Upper lobe of left lung (tissue), 6 donors: ENCODE measurements at places on chromosomes 2 and 18. TPM values are rescaled to one million over a fixed set of nuclear protein-coding genes. Genes with fewer than 3 reads are reported as not detected.

DNA sequence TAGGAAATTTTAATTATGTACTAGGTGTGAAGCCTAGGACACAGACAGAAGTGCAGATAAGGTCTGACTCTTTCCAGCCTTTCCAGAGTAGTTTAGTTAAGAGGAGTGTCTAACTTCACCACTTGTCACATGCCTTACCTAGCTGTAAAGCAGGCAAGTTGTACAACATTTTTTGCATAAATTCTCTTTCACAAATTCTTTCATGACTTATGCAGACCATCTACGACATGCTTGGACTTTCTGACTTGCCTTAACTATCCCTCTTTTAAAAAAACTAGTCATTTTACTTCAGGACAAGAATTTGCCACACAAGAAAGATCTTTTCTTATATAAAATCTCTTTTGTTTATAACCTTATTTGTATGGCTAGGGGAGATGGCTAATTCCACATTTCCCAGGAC, 1273.6 kb upstream of the SLC39A10 start:
- DNase-seq, result no peak
- no peak overlapping the region for H3K27ac ChIP-seq
- no peaks in the 10 kb centered on the region for H3K4me1 ChIP-seq
- no peak overlapping the region for H3K4me3 ChIP-seq
- no peaks in the 10 kb centered on the region for H3K36me3 ChIP-seq

DNA sequence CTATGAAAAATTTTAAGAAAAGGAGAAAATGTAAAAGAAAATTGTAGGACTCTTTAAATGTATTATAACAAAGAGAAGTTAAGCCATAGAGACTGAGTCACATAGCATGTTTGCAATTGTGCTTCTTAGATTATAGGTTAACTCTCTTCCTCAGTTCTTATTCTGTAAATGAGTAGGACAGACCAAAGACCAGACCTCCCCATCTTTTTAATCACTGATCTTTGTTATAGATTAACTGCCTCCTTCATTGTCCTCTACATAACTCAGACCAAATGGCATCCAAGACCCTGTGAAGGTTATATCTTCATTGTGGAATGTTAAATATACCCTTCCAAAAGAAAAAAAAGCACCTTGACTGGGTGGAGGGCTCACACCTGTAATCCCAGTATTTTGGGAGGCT, 316.9 kb upstream of the LRRTM4 start:
- DNase-seq, result no peak
- no peaks in the 10 kb centered on the region for H3K36me3 ChIP-seq
- no peak overlapping the region for H3K27ac ChIP-seq
- H3K4me3 ChIP-seq, result no peak overlapping the region

ARHGAP25 gene
- total RNA-seq, result 36.1 TPM

MC4R gene
- not detected for total RNA-seq

DNA sequence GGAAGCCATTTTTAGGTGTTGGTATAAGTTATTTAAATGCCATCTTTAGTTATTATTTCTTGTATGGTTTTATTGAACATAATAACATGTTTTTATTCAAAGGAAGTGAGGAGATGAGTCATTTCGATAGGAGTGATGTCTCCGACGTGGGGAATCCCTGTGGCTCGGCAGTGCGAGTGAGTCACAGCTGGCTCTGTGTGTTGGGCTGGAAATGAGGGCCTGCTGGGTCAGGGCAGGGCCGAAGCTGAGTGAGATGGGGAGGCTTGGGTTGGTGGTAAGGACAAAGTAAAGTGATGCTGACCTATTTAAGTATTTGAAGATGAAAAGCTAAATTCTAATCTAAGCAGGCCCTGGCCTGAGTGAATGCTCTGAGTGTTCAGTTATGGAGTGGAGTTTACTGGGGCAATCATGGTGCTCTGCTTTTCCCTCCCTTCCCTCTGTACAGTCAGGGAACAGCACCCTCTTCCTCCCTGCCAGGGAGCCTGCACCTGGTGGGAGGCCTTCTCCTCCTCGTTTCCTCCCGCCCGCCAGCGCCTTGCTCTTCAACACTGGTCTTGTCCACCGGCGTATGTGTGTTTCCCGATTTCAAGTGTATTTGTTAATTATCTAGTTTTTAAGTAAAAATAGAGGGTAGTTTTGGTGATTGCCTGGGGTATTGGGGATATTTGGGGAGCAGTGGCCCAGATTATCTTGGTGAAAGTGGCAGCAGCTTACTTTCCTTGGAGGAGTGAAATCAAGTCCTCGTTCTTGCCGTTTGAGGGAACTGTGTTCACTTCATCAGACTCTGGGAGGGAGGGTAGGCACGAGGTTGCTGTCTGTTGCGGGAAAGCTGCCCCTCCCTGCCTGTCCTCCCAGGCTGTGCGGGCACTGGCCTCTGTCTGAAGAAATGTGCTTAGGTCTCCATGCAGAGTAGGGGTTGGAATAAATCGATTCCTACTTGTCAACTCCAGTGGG, 157.0 kb downstream of the LDLRAD4 start:
- H3K27ac ChIP-seq, result no peak overlapping the region
- H3K4me3 ChIP-seq, result no peak overlapping the region
- DNase-seq, result peak; percentile 63
- peaks cover 12% of the 10 kb centered on the region for H3K4me1 ChIP-seq
- no peaks in the 10 kb centered on the region for H3K36me3 ChIP-seq

- no peaks in the 10 kb centered on the region for H3K27me3 ChIP-seq
- no peak for DNase-seq
- H3K27ac ChIP-seq, result no peak overlapping the region
- H3K4me1 ChIP-seq, result no peaks in the 10 kb centered on the region
- H3K4me3 ChIP-seq, result no peak overlapping the region
These were observed 140.9 kb upstream of the MYCN start for GRCh38 chr2:15799432-15799827.

SERPINB11 gene
- 12.8 TPM for total RNA-seq

DNA sequence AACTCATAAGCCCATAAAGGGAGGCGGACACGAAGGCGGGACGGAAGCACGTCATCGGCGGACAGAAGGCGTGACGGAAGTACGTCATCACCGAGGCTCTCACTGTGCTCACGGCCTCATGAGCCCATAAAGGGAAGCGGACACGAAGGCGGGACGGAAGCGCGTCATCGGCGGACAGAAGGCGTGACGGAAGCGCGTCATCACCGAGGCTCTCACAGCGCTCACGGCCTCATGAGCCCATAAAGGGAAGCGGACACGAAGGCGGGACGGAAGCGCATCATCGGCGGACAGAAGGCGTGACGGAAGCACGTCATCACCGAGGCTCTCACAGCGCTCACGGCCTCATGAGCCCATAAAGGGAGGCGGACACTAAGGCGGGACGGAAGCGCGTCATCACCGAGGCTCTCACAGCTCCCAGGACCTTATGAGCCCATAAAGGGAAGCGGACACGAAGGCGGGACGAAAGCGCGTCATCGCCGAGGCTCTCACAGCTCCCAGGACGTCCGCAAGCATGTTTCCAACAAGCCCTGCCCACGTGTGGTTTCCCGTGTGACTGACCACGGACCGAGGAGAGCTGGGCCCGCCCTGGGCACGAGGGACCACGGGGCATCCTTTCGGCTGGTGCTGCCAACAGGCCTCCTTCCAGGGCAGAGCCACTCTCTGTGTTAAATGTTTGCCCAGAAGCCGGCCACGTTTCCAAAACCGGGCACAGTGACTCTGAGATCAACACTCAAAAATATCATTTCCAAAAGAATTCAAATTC, 182.7 kb upstream of the SALL3 start:
- DNase-seq, result no peak
- no peaks in the 10 kb centered on the region for H3K27me3 ChIP-seq
- H3K36me3 ChIP-seq, result no peaks in the 10 kb centered on the region
- no peak overlapping the region for H3K27ac ChIP-seq
- H3K4me1 ChIP-seq, result no peaks in the 10 kb centered on the region
- no peak overlapping the region for H3K4me3 ChIP-seq

- no peaks in the 10 kb centered on the region for H3K4me1 ChIP-seq
- DNase-seq, result no peak
- no peaks in the 10 kb centered on the region for H3K27me3 ChIP-seq
- H3K36me3 ChIP-seq, result no peaks in the 10 kb centered on the region
- H3K27ac ChIP-seq, result no peak overlapping the region
These were observed 35.8 kb downstream of the RBKS start for GRCh38 chr2:27854229-27854862.

DNA sequence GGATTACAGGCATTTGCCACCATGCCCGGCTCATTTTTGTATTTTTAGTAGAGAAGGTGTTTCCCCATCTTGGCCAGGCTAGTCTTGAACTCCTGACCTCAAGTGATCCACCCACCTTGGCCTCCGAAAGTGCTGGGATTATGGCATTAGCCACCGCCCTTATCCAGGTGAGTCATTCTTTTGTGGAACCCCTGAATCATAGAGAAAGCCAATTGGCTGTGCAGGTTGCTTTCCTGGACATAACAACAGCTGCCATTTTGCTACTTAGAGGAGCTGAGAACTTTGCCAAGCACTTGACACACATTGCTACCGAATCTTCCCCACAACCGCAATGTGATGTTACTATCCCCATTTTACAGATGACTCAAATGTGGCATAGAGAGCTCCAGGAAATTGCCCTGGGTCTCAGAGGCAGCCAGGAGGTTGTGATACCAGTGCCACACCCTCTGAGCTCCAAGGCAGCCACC, 36.0 kb downstream of the SETBP1 start:
- H3K27me3 ChIP-seq, result no peaks in the 10 kb centered on the region
- no peaks in the 10 kb centered on the region for H3K4me1 ChIP-seq
- no peak overlapping the region for H3K27ac ChIP-seq
- no peak for DNase-seq
- H3K36me3 ChIP-seq, result no peaks in the 10 kb centered on the region

NTSR2 gene
- not detected for total RNA-seq

- H3K4me3 ChIP-seq, result no peak overlapping the region
- H3K27me3 ChIP-seq, result no peaks in the 10 kb centered on the region
- no peak for DNase-seq
- no peaks in the 10 kb centered on the region for H3K4me1 ChIP-seq
- H3K36me3 ChIP-seq, result no peaks in the 10 kb centered on the region
- no peak overlapping the region for H3K27ac ChIP-seq
These were observed 174.1 kb downstream of the NYAP2 start for GRCh38 chr2:225573603-225574002.

HOXD4 gene
- not detected for total RNA-seq

DNA sequence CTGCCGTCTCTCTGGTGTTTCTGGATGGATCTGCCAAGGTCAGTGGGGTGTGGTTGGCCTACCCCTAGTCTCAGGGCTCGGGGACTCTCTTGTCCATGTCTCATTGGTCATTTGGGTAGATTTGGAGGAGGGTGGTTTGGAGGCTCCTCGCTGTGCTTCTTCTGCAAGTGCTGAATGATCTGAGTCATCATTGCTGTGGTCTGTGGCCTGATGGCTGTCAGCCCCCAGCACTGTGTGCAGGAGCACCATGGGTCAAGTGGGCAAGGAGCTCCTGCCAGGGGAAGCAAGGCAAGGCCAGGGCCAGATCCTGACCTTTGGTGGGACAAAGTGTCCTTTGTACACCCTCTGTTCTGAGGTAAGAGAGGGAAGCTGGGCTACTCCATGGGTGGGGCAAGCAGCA, 221.8 kb downstream of the FHOD3 start:
- no peak overlapping the region for H3K27ac ChIP-seq
- no peaks in the 10 kb centered on the region for H3K4me1 ChIP-seq
- DNase-seq, result no peak
- no peaks in the 10 kb centered on the region for H3K27me3 ChIP-seq
- H3K36me3 ChIP-seq, result no peaks in the 10 kb centered on the region
- no peak overlapping the region for H3K4me3 ChIP-seq

DNA sequence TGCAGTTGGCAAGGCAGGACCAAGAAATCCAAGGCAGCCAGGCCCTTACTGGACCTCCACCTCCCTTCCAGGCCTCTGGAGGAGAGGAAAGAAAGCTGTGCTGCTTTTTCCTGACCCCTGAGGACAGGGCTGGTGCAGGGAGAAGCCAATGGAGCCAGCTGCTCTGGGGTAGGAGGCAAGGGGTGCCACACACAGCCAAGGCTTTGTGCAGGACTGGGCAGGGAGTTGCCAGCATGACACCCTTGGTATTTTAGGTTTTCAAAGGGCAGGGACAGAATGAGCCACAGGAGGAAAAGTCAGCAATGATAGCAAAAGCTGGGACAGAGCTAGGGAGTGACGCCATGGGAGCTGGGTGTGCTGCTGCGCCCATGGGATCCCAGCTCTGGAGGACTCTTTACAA, 22.9 kb downstream of the CCT7 start:
- H3K36me3 ChIP-seq, result peaks cover 32% of the 10 kb centered on the region
- DNase-seq, result no peak
- H3K4me3 ChIP-seq, result no peak overlapping the region
- H3K27me3 ChIP-seq, result no peaks in the 10 kb centered on the region
- no peaks in the 10 kb centered on the region for H3K4me1 ChIP-seq

OSBPL1A gene
- 64.5 TPM for total RNA-seq

DNA sequence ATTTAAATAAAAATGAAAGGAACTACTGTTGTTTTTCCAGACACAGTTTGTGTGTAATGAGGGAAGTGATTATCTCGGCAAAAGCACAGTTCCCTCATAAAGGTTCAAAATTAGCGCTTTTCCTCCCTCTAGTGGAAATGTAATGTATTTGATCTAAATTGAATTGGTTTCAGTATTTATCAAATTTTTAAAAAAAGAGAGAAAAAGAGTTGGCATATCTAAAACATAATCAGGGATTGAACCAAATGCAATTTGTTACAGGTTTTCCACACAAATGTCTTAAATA, 37.5 kb downstream of the CMPK2 start:
- no peaks in the 10 kb centered on the region for H3K27me3 ChIP-seq
- H3K4me1 ChIP-seq, result peaks cover 18% of the 10 kb centered on the region
- no peak overlapping the region for H3K4me3 ChIP-seq
- H3K27ac ChIP-seq, result no peak overlapping the region
- H3K36me3 ChIP-seq, result no peaks in the 10 kb centered on the region

DNA sequence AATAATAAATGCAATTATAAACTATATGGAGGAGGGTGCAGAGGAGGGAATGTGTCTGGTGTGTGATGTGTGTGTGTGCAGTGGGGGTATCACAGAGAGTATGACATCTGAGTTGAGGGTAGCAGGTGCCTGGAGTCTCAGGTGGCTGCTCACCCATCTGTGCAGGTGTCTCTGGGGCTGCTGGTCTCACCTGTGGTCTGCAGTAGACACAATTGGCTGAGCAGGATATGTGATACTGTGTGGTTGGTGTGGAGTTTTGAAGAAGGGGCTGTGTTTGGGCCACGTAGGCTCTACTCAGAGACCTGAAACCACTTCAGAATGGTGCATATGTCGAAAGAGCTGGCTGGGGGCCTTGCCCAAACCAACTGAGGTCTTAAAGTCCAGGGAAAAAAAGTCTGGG, 17.0 kb downstream of the FABP1 start:
- DNase-seq, result no peak
- H3K4me1 ChIP-seq, result no peaks in the 10 kb centered on the region
- H3K4me3 ChIP-seq, result no peak overlapping the region
- H3K36me3 ChIP-seq, result no peaks in the 10 kb centered on the region
- H3K27ac ChIP-seq, result no peak overlapping the region
- H3K27me3 ChIP-seq, result no peaks in the 10 kb centered on the region
